ENCODE measurements at places on chromosomes 1 and 21. TPM values are rescaled to one million over a fixed set of nuclear protein-coding genes. Genes with fewer than 3 reads are reported as not detected.

Gene TRAF3IP3
- total RNA-seq = 1.6 TPM

- H3K27ac ChIP-seq = no peak overlapping the region
- no peak for DNase-seq
- no peaks in the 10 kb centered on the region for H3K27me3 ChIP-seq
These were observed 2.9 kb downstream of the TATDN3 start for GRCh38 chr1:212794561-212795014.

- H3K4me3 ChIP-seq = no peak overlapping the region
- H3K27ac ChIP-seq = no peak overlapping the region
- H3K27me3 ChIP-seq = no peaks in the 10 kb centered on the region
- DNase-seq = no peak
- H3K4me1 ChIP-seq = peaks cover 4% of the 10 kb centered on the region
- H3K36me3 ChIP-seq = no peaks in the 10 kb centered on the region
These were observed 24.7 kb upstream of the HMGN1 start for GRCh38 chr21:39373634-39374033.

GRCh38 chr1:3768811-3769390 is 3.6 kb upstream of the SMIM1 start:
- no peak overlapping the region for H3K27ac ChIP-seq
- no peak for DNase-seq
- no peaks in the 10 kb centered on the region for H3K36me3 ChIP-seq
- H3K27me3 ChIP-seq = peaks cover 31% of the 10 kb centered on the region
- no peak overlapping the region for H3K4me3 ChIP-seq
- peaks cover 27% of the 10 kb centered on the region for H3K4me1 ChIP-seq

Gene USH2A
- not detected for total RNA-seq

Gene ARHGEF19
- total RNA-seq = 49.4 TPM

DNA sequence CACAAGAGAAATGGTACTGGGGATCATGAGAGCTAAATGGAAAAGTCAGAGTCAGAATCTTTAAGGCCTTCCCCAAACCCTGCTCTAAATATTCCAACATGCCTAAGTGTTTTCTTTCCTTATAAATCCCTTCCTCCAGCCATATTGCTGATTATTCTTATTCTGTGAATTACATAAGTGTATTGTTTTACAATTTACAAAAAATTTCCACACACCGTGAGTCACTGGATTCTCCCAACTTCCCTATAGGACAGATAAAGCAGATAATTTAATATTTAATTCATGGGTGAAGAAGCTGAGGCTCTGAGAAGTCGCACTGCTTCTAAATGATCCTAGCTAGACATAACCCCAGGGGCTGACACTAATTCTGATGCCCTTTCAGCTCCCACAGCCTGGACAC is 243.3 kb upstream of the JUN start:
- H3K27me3 ChIP-seq = no peaks in the 10 kb centered on the region
- no peak overlapping the region for H3K27ac ChIP-seq
- DNase-seq = no peak
- no peak overlapping the region for H3K4me3 ChIP-seq
- H3K4me1 ChIP-seq = no peaks in the 10 kb centered on the region
- no peaks in the 10 kb centered on the region for H3K36me3 ChIP-seq

GRCh38 chr1:154423304-154423987 is 18.3 kb downstream of the IL6R start:
- H3K27me3 ChIP-seq = no peaks in the 10 kb centered on the region
- no peaks in the 10 kb centered on the region for H3K36me3 ChIP-seq
- peaks cover 82% of the 10 kb centered on the region for H3K4me1 ChIP-seq
- no peak overlapping the region for H3K4me3 ChIP-seq

- H3K27ac ChIP-seq = no peak overlapping the region
- no peaks in the 10 kb centered on the region for H3K36me3 ChIP-seq
- H3K27me3 ChIP-seq = no peaks in the 10 kb centered on the region
These were observed 30.0 kb downstream of the PODN start for GRCh38 chr1:53091841-53092645.

Gene LGR6
- total RNA-seq = 4.9 TPM

- no peak overlapping the region for H3K4me3 ChIP-seq
- no peak for DNase-seq
- H3K27ac ChIP-seq = no peak overlapping the region
- peaks cover 14% of the 10 kb centered on the region for H3K27me3 ChIP-seq
These were observed 6.5 kb downstream of the AIRE start for GRCh38 chr21:44291936-44292811.

Gene CELA2A
- total RNA-seq = not detected

DNA sequence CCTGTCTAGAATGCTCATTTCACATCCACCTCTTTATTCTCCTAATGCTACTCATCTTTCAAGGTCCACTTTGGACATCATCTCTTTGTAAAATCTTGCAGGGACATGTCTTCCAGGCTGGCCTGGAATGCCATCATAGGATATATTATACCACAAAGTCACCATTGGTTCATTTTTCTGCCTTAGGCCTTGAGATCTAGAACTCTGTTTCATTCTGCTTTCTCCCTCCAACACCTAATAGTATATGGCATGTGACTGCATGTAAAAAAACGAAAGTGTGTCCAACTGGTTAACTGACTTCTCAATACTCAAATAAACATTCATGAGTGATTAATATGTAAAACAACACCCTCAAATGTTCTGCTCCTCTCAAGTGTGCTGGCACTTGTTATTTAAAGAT is 84.1 kb downstream of the RGS2 start:
- H3K27ac ChIP-seq = no peak overlapping the region
- H3K27me3 ChIP-seq = no peaks in the 10 kb centered on the region
- H3K4me1 ChIP-seq = peaks cover 6% of the 10 kb centered on the region
- no peak for DNase-seq
- no peaks in the 10 kb centered on the region for H3K36me3 ChIP-seq

Data from suprapubic skin (tissue), 4 donors.